Activated T-helper 2 cell treated with anti-CD3 and anti-CD28 coated beads, Interferon-gamma antibody, Interleukin-2, Interleukin-4, amounts not matched to agents 10 μg/mL and 5 μg/mL and 100 μg/mL, durations not matched to agents 14 hours and 24 hours and 36 hours (primary cell): ENCODE measurements at places on chromosomes 5 and 9. TPM values are rescaled to one million over a fixed set of nuclear protein-coding genes. Genes with fewer than 3 reads are reported as not detected.

BTNL3 gene
- total RNA-seq, result not detected in 2 replicates

CDH10 gene
- total RNA-seq, result not detected in 2 replicates

ATP10B gene
- not detected in 2 replicates for total RNA-seq

ANKRD20A1 gene
- 1.1 and 1.2 TPM in 2 replicates for total RNA-seq

PMPCA gene
- 111 TPM in 2 replicates for total RNA-seq
